ENCODE measurements at places on chromosomes 12 and 14.

DNA sequence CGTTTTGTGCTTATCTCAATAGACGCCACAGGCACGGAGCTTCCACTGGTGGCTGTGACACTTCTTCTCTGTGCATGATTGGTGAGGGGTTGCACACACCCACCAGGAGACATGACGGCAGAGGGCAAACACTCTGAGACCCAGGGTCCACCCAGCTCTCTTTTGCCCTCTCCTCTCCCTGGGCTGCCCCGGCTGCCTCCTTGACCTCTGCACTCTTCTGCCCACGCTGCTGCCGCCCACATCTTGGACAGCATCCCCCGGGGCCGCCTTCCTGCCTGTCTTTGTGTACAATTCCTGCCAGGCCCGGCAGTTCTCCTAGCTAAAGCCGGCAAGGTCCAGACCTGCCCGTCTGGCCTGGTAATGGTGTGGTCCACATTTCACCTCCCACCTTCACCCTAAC lies 44.7 kb downstream of the DPF3 start:
- H3K4me3 ChIP-seq = no peak overlapping the region
- H3K27me3 ChIP-seq = no peaks in the 10 kb centered on the region
- no peak for DNase-seq
- H3K4me1 ChIP-seq = no peaks in the 10 kb centered on the region

- no peak for DNase-seq
- no peaks in the 10 kb centered on the region for H3K4me1 ChIP-seq
Observed at GRCh38 chr12:21521541-21521940, 4.6 kb upstream of the SPX start.

- H3K27ac ChIP-seq = peak overlapping the region; percentile 24
- DNase-seq = no peak
Observed at GRCh38 chr12:91140026-91140931, 29.0 kb upstream of the LUM start.

DNA sequence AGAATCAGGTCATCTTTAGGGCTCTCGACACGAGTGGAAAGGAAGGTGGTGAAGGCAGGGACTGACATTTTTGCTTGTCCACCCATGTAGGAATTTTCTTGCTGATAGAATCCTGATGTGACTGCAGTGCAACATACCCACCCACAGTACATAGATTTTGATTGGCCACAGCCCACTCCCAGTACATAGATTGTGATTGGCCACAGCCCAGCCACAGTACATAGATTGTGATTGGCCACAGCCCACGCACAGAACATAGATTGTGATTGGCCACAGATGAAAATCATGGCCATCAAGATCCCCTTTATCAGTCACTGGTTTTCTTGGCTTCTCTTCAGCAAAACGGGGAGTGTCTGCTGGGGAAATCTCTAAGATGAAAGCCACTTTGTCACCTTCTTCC lies 1041.5 kb downstream of the AACS start:
- no peaks in the 10 kb centered on the region for H3K27me3 ChIP-seq
- no peak for DNase-seq
- no peak overlapping the region for H3K4me3 ChIP-seq
- no peak overlapping the region for H3K27ac ChIP-seq

- DNase-seq = no peak
- H3K4me1 ChIP-seq = no peaks in the 10 kb centered on the region
- H3K27me3 ChIP-seq = no peaks in the 10 kb centered on the region
- H3K27ac ChIP-seq = no peak overlapping the region
- H3K36me3 ChIP-seq = no peaks in the 10 kb centered on the region
Observed at GRCh38 chr14:24542346-24542936, 33.6 kb downstream of the CTSG start.

DNA sequence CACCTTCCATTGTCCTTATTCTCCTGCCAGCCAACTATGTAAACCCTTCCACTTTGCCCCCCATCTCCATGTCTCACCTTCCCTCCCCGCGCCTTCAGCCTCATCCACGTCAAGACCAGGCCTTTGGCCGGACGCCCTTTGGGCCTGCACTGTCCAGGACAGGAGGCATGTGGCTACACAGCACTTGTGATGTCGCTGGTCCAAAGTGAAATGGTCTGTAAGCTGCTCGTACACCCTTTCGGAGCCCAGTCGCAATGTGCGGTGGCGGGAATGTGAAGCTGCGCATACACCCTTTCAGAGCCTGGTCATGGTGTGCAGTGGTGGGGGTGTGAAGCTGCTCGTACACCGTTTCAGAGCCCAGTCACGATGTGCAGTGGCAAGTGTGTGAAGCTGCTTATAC lies 247.9 kb upstream of the RGS6 start:
- H3K36me3 ChIP-seq = no peaks in the 10 kb centered on the region
- no peaks in the 10 kb centered on the region for H3K27me3 ChIP-seq
- H3K4me3 ChIP-seq = no peak overlapping the region
- no peak for DNase-seq
- peaks cover 28% of the 10 kb centered on the region for H3K4me1 ChIP-seq

GRCh38 chr14:101833045-101833444 lies 71.5 kb downstream of the PPP2R5C start:
- no peaks in the 10 kb centered on the region for H3K27me3 ChIP-seq
- peaks cover 17% of the 10 kb centered on the region for H3K4me1 ChIP-seq
- no peaks in the 10 kb centered on the region for H3K36me3 ChIP-seq
- no peak overlapping the region for H3K27ac ChIP-seq
- DNase-seq = no peak
- no peak overlapping the region for H3K4me3 ChIP-seq

DNA sequence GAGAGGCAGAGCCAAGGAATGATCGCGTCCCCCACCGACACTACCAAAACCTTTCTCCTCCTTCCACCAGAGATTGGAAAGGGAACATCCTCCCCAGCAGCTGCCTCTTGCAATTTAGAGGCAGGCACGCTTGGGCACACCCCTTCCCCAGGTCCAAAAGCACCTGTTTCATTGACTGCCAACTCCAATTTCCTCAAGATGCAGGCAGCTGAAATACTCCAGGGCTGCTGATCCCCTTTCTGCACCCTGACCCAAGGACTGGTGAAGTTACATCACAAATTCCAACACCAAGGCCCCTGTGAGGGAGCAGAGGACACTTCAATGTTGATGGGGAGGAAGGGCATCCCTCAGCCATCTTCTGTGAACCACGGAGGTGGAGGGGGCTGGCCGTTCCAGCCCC lies 33.8 kb downstream of the BCL11B start:
- H3K27me3 ChIP-seq = no peaks in the 10 kb centered on the region
- H3K27ac ChIP-seq = no peak overlapping the region
- no peaks in the 10 kb centered on the region for H3K4me1 ChIP-seq
- DNase-seq = no peak
- H3K4me3 ChIP-seq = no peak overlapping the region
- H3K36me3 ChIP-seq = no peaks in the 10 kb centered on the region

DNA sequence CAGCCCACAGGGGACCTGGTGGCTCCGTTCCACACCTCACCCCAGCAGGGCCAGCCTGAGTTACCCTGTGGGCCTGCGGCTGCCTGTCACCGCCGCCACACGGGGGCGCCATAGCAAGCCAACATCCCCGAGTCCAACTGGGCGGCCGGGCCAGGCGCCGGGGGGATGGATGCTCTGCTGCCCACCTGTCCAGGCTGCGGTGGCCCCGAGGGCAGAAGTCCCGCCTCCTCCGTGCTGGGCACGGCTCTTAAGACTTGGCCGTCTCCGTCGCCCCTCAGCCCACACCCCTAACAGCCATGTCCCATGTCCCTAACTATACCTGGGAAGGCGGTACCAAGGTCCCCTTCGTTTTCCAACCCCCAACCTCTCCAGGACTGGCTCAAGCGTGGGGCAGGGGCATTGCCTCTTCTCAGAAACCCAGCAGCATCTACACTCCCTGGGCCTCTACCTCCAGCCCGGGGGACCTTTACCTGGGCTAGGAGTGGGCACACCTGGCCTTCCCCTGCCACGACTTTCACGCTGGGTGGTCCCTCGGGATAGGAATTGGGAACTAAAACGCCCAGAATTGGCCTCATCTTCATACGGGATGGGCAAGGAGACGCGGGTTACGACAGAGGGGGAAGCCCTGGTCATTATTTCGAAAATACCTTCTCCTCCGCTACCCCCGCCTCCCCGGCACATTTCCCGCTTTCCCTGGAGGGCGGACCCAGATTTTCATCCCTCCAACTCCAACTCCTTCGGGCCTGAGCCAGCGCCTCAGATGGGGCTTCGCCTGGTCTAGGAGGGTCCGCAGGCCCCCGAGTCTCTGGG lies 1.1 kb upstream of the CYP46A1 start:
- H3K27me3 ChIP-seq = no peaks in the 10 kb centered on the region
- peaks cover 3% of the 10 kb centered on the region for H3K4me1 ChIP-seq
- peak overlapping the region; percentile 96 for H3K4me3 ChIP-seq
- peak overlapping the region; percentile 93 for H3K27ac ChIP-seq
- H3K36me3 ChIP-seq = no peaks in the 10 kb centered on the region

Data from thoracic aorta (tissue), 2 donors.